ENCODE measurements at places on chromosomes 1 and 21. TPM values are rescaled to one million over a fixed set of nuclear protein-coding genes. Genes with fewer than 3 reads are reported as not detected.

Gene GLIS1
- total RNA-seq: not detected

Gene LRRC38
- not detected for total RNA-seq

Gene CLCNKA
- not detected for total RNA-seq

Gene GUK1
- 207 TPM for total RNA-seq

Gene SEMA4A
- 35.3 TPM for total RNA-seq

Gene THEM5
- total RNA-seq: not detected

Gene FNDC5
- not detected for total RNA-seq

Gene INSRR
- total RNA-seq: not detected

Gene ARHGEF10L
- total RNA-seq: not detected

DNA sequence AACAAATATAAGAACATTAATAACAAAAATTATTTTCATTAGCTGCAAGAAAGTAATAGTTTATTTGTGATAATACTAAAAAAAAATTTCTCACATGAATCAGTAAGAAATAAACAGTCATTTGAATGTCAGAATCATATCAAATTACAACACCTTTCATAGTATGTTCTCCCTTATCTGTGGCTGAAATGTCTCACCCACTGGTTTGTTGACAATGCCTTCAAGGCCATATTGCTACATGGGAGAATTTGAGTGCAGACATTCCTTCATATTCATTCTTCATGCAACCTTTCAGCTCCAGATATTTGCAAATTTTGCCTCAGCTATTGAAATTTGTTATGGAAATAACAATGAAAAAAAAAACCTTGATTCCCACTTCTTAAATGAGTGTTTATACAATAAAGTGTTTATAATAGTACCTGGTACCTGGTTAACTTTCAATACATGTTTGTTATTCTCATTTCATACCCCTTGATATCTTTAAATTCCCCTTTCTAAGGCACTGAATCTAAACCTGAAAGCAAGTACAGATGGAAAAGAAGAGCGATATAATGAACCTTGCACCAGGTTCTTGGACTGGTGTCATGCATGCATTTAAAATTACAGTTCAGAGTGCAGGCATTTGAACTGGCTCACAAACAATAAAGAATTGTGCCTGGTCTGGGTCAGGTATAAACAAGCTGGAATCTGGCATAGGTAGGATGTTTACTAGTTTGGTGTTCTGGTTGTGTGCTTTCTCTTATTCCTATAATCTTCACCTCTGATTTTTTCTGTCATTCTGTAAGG is 242.2 kb upstream of the ADGRL2 start:
- H3K27me3 ChIP-seq: no peaks in the 10 kb centered on the region
- no peak overlapping the region for H3K27ac ChIP-seq
- H3K4me3 ChIP-seq: no peak overlapping the region

DNA sequence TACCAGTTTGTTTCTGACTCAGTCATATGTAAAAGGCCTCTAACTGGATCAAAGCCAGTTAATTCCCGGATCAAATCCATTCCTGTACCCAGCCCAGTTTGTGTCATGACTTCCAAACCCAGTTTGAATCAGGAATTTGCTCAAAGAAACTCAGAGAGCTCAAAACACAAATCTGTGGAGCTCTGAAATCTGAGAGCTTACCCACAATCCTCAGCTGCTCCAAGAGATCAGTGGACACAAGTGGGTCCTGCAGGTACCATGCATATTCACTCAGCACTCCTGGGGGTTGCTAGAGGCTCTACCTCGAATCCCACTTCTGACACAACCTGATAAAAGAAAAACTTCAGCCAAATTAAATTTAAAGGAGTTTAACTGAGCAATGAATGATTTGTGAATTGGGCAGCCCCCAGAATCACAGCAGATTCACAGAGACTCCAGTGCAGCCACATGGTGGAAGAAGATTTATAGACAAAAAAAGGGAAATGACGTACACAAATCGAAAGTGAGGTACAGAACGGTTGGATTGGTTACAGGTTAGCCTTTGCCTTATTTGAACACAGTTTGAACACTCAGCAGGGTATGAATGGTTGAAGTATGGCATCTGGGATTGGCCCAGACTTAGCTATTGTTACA is 11.9 kb upstream of the MRPL55 start:
- peak overlapping the region; percentile 41 for H3K27ac ChIP-seq
- no peak overlapping the region for H3K4me3 ChIP-seq
- no peak for DNase-seq
- peaks cover 11% of the 10 kb centered on the region for H3K36me3 ChIP-seq
- H3K4me1 ChIP-seq: peaks cover 11% of the 10 kb centered on the region

- no peak overlapping the region for H3K27ac ChIP-seq
- DNase-seq: no peak
- no peaks in the 10 kb centered on the region for H3K36me3 ChIP-seq
- no peaks in the 10 kb centered on the region for H3K4me1 ChIP-seq
Observed at GRCh38 chr1:81590171-81590570, 210.6 kb upstream of the ADGRL2 start.

DNA sequence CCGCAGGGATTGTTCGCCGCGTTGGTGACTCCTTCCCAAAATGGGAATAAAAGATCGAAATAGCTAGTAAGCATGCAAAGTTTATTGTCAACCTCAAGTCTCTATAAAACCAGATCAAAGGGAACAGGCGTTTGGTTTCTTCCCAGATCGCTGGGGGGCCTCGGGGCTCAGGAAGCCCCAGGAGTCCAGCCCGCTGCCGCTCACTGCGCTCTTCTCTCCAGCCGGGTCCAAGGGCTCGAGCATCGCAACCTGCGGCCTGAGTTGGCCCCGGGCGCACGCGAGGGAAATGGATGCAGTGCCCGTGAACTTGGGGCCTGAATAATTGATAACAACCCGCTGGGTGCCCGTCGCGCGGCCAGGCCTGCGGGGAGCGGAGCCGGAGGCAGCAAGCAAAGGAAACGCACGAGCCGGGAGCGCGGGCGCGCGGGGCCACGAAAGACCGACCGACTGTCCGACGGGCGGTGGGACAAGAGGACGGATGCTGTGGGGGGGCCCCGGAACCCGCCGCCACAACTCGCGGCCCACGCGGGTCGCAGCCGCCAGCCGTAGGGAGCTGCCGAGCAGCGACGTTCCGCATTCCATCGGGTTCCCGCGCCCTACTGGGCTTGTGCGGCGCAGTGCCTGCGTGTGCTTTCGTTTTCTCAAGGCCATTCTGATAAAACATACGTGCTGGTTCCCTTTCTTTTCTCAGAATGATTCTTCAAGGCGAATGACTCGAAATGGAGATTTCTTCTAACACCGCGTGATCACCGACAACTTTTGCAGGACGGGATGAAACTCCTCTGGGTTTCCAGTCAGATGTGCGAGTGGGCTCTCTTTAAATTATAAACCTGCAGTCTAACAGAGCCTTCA is 14.0 kb upstream of the ALX3 start:
- DNase-seq: peak; percentile 33
- peaks cover 10% of the 10 kb centered on the region for H3K4me1 ChIP-seq
- H3K4me3 ChIP-seq: peak overlapping the region; percentile 72
- no peak overlapping the region for H3K27ac ChIP-seq
- no peaks in the 10 kb centered on the region for H3K36me3 ChIP-seq
- H3K27me3 ChIP-seq: peaks cover 64% of the 10 kb centered on the region

GRCh38 chr1:118113261-118113660 is 71.8 kb downstream of the SPAG17 start:
- peaks cover 2% of the 10 kb centered on the region for H3K27me3 ChIP-seq
- H3K27ac ChIP-seq: no peak overlapping the region
- DNase-seq: no peak
- no peaks in the 10 kb centered on the region for H3K4me1 ChIP-seq
- no peak overlapping the region for H3K4me3 ChIP-seq

GRCh38 chr1:12327566-12327965 is 97.7 kb downstream of the VPS13D start:
- no peak overlapping the region for H3K4me3 ChIP-seq
- H3K27me3 ChIP-seq: no peaks in the 10 kb centered on the region
- peaks cover 29% of the 10 kb centered on the region for H3K36me3 ChIP-seq
- no peak overlapping the region for H3K27ac ChIP-seq

GRCh38 chr1:2810281-2810680 is 8.8 kb upstream of the TTC34 start:
- no peak for DNase-seq
- H3K36me3 ChIP-seq: peaks cover 3% of the 10 kb centered on the region
- no peaks in the 10 kb centered on the region for H3K4me1 ChIP-seq
- H3K27me3 ChIP-seq: no peaks in the 10 kb centered on the region

- H3K4me1 ChIP-seq: peaks cover 16% of the 10 kb centered on the region
- no peak overlapping the region for H3K4me3 ChIP-seq
- peak; percentile 55 for DNase-seq
- peaks cover 16% of the 10 kb centered on the region for H3K36me3 ChIP-seq
Observed at GRCh38 chr1:115647507-115647906, 5.7 kb downstream of the VANGL1 start.

- no peak overlapping the region for H3K27ac ChIP-seq
- DNase-seq: no peak
- H3K4me3 ChIP-seq: no peak overlapping the region
- no peaks in the 10 kb centered on the region for H3K36me3 ChIP-seq
Observed at GRCh38 chr1:245054105-245054504, 100.7 kb upstream of the KIF26B start.

GRCh38 chr21:26834181-26834905 is 10.9 kb downstream of the ADAMTS1 start:
- no peak overlapping the region for H3K4me3 ChIP-seq
- H3K27ac ChIP-seq: no peak overlapping the region
- peaks cover 42% of the 10 kb centered on the region for H3K4me1 ChIP-seq
- peaks cover 8% of the 10 kb centered on the region for H3K27me3 ChIP-seq
- peaks cover 2% of the 10 kb centered on the region for H3K36me3 ChIP-seq

DNA sequence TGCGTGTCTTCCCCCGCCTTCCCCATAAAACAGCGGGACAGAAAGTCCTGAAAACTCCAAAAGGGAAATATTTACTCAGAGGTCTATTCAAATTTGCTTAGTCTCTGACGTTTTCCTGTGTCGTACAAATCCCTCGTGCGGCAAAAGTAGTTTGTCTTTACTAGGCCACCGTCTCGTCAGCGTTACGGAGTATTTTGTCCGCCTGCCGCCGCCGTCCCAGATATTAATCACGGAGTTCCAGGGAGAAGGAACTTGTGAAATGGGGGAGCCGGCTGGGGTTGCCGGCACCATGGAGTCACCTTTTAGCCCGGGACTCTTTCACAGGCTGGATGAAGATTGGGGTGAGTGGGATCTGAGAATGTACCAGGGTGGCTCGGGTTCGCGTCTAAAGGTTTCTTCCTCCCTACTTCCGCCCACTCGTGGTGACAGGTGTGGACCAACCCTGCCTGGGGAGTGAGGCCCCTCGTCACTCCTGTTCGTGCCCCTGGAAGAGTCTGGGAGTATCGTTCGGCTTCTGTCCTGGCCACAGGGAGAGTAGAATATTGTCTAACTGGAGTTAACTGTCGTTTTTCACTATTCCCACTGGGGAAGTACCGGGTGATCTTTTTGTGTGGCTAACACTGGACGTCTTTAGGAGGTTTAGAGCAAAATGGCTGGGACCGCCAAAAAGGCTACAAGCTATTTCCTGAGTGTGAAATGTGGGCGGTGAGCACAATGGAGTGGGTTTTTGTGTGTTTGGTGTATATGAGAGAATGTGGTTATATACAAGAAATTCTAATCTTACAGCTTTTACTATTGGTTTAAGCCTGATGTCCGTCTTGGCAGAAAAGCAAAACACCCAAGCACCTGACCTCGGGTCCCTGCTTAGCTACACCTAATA is at the start of gene ATF6:
ATF6 (plus strand) TSS at position 219 of the 880 bp plus-strand sequence; CDS start at position 260, 41 bp downstream.
- DNase-seq: peak; percentile 86
- H3K27ac ChIP-seq: peak within 1 kb of the TSS; percentile 99
- H3K27me3 ChIP-seq: no peaks in the 10 kb centered on the region
- peaks cover 11% of the 10 kb centered on the region for H3K36me3 ChIP-seq
- peak within 1 kb of the TSS; percentile 100 for H3K4me3 ChIP-seq

GRCh38 chr1:42747125-42747524 is 7.1 kb upstream of the CLDN19 start:
- peak; percentile 38 for DNase-seq
- no peak overlapping the region for H3K4me3 ChIP-seq
- no peaks in the 10 kb centered on the region for H3K4me1 ChIP-seq
- H3K27me3 ChIP-seq: no peaks in the 10 kb centered on the region
- peaks cover 27% of the 10 kb centered on the region for H3K36me3 ChIP-seq
- H3K27ac ChIP-seq: no peak overlapping the region

DNA sequence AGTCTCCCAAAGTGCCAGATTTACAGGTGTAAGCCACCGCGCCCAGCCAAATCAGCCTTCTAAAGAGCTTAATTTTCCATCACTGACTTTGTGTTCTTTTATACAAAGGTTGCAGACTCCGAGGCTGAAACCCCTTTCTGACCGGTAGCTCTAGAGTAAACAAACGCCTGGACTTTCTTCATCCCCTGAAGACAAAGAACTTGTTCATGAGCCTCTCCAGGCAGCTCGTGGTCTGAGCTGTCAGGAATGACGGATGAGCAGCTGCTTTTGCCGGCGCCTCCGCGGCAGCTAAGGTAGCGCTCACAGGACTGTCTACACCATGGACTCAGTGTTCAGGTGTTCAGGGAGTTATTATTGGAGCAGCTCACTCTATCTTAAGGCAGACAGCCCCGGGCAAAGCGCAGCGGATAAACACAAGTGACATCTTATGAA is 128.5 kb upstream of the ERRFI1 start:
- H3K27me3 ChIP-seq: peaks cover 15% of the 10 kb centered on the region
- no peak overlapping the region for H3K4me3 ChIP-seq
- peaks cover 8% of the 10 kb centered on the region for H3K36me3 ChIP-seq
- H3K4me1 ChIP-seq: peaks cover 47% of the 10 kb centered on the region
- no peak overlapping the region for H3K27ac ChIP-seq

- peak overlapping the region; percentile 83 for H3K27ac ChIP-seq
- H3K27me3 ChIP-seq: no peaks in the 10 kb centered on the region
- peaks cover 64% of the 10 kb centered on the region for H3K4me1 ChIP-seq
- peak overlapping the region; percentile 18 for H3K4me3 ChIP-seq
- DNase-seq: no peak
- peaks cover 16% of the 10 kb centered on the region for H3K36me3 ChIP-seq
Observed at GRCh38 chr1:101137144-101138126, 99.4 kb upstream of the S1PR1 start.

DNA sequence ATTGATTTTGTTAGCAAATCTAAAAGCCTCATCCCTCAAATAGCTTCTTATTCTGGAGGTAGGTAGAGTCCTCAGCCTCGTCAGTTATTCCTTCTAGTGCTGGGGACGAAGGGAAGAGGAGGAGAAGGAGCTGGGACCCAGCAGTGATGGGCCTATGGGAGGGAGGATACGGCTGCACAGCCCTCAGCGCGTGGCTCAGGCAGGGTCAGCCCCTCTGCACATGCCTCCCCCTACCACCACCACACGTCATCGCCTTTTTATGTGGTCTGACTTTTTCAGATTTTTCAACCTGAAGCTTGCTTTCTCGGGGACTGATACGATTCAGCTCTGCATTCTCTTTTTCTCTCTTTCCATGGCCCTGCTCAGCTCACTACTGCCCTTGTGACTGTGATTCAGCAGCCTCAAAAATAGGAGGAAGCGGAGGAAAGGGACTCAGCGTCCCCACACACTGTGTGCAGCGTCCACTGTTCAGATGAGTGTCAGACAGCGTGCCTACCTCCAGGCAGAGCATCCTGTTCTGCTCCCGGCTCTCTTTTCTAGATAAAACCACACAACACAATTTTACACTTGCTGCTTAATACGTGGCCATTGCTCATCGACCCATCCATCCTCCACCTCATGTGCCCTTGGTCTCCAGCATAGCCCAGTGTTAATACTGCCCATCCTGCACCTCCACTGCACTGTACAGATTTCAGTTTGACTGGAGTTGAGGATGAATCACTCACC is 827 bp downstream of the OR2B11 start:
- H3K27me3 ChIP-seq: peaks cover 6% of the 10 kb centered on the region
- H3K4me1 ChIP-seq: no peaks in the 10 kb centered on the region
- no peaks in the 10 kb centered on the region for H3K36me3 ChIP-seq
- DNase-seq: no peak
- H3K27ac ChIP-seq: no peak overlapping the region

GRCh38 chr1:116373431-116374352 is 648 bp downstream of the ATP1A1 start:
- peaks cover 18% of the 10 kb centered on the region for H3K27me3 ChIP-seq
- H3K4me3 ChIP-seq: peak overlapping the region; percentile 98
- peaks cover 15% of the 10 kb centered on the region for H3K36me3 ChIP-seq
- H3K4me1 ChIP-seq: peaks cover 41% of the 10 kb centered on the region
